ENCODE measurements at places on chromosomes 6 and 20.

DNA sequence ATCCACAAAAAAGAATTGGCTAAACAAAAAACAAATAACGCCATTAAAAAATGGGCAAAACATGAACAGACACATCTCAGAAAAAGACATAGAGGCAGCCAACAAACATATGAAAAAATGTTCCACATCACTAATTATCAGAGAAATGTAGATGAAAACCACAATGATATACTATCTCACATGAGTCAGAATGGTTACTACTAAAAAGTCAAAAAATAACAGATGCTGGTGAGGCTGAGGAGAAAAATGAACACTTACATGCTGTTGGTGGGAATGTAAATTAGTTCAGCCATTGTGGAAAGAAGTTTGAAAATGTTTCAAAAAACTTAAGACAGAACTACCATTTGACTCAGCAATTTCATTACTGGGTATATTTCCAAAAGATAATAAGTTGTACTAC, 430.1 kb upstream of the JAG1 start:
- no peak for DNase-seq

DNA sequence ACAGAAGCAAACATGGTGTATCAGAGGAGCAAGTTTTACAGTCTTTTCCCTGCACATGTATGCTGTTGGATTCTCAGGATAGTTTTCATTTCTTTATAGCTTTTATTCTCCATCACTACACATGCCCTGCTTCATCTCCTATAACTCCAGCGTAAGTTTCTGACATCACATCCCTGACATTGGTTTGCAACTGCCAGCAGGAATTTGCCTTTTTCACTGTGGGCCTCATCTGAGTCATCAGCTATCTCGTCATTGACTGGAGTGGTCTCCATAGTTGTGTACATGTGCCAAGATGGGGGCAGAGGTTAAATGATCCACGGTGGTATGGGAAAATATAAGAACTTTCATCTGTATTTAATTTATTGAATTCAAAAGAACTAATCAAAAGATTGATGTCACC, 96.7 kb downstream of the SLX4IP start:
- DNase-seq, result no peak

GRCh38 chr6:157224951-157225574, 98.3 kb downstream of the TMEM242 start:
- no peak for DNase-seq

DNA sequence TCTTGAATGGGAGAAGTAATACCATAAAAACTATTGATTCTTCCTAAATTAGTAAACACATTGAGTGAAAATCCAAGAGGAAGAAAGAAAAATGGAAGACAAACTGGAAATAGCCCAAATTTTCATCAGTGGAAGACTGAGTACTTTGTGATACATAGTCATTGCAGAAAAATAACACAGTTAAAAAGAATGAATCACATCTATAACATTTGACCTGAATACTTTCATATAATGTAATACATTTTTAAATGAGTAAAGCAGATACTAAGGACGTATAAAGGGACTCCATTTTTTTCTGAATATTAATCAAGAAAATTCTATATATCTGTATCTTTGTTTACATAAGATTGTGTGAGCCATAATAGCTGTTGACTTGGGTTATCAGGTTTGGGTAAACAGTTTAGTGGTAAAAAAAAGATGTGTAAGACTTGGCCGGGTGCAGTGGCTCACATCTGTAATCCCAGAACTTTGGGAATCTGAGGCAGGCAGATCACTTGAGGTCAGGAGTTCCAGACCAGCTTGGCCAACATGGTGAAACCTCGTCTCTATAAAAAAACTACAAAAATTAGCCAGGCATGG, 4.3 kb upstream of the SLC17A2 start:
- DNase-seq, result no peak

DNA sequence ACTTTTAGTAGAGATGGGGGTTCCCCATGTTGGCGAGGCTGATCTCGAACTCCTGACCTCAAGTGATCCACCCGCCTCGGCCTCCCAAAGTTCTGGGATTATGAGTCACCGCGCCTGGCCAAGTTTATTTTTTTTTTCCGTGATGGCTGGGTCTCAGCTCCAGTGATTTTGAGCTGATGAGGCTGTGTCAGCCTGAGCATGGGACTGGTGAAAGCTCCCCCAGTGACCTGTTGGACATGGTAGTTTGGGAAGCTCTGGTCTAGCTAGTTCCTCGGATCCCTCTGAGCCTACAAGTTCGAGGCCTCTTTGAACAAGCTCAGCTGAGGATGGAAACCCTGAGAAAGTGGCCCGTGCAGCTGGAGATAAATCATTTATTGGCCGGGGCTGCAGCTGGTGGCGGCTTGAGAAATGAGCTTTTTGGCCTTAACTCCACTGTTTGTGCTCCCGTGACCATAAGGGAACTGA, 126.8 kb downstream of the SNX5 start:
- peak; percentile 68 for DNase-seq
